ENCODE measurements at places on chromosomes 6 and 20.
A peak's percentile ranks its signal among the peaks of the same experiment; 100 is the strongest.

GRCh38 chr20:44394702-44395460 lies 39.4 kb downstream of the HNF4A start:
- DNase-seq, result no peak

GRCh38 chr6:169970306-169970988 lies 219.0 kb downstream of the ERMARD start:
- no peak for DNase-seq

DNA sequence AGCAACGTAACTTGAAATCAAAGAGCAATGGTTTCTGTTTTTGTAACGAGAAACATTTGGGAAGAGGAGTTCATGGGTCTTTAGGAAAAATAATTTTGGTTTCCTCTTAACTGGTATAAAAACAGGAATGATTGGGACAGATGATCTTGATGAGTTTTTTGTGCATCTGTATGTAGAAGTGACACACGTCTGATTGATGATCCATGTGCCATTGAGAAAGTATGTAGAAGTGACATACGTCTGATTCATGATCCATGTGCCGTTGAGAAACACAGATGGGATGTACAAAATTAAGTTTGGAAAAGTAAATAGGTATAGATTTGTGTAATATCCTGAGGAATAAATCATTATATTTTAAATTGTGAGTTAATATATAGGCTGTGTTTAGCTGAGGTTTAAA lies 2.1 kb downstream of the KIAA1586 start:
- no peak for DNase-seq

DNA sequence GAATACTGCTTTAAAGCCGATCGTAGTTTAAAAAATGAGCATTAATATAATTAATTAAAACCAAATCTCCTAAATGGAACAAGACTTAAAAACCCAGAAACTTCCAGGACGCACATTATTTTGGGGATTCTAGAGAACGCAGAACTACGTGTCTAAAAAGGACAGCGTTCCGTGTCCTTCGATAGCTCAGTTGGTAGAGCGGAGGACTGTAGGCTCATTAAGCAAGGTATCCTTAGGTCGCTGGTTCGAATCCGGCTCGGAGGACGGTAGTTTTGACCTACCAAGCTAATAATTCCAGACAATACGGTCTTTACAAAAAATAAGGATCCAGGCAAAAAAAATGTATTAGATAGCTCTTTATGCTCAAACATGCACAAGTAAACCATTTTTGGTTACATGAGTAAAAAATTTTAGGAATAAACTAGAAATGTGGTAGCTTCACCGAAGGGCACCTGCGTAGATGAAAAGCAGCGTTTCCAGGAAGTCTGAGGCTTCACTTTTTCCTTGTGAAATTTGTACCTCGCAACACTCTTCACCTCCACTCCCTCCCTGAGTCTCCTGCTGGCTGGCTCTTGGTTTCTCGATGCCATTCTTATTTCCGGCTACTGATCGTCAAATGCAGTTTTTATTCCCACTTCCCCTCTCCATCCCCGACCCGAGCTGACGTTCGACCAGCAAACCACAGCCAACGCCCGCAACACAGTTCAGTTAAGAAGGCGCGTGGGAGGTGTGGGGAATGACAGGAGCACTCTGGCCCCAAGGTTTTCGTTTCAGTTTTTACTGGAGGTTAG lies 19.6 kb upstream of the ABT1 start:
- peak; percentile 90 for DNase-seq

DNA sequence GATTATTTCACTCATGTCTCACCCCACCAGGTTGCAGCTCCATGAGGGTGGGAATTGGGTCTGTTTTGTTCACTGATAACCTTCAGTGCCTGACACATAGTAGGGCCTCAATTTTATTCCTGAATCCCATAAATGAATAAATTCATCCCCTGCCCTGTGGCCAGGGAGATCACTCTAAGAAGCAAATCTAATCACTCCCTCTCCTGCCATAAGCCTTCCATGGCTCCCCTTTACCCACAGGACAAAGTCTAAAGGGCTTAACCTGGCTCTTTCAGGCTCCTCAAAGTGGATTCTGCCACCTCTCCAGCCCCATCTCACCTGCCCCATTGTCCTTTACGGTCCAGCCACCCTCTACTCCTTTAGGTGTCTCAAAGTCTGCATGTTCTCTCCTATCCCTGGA lies 141.8 kb upstream of the PTPN1 start:
- no peak for DNase-seq

DNA sequence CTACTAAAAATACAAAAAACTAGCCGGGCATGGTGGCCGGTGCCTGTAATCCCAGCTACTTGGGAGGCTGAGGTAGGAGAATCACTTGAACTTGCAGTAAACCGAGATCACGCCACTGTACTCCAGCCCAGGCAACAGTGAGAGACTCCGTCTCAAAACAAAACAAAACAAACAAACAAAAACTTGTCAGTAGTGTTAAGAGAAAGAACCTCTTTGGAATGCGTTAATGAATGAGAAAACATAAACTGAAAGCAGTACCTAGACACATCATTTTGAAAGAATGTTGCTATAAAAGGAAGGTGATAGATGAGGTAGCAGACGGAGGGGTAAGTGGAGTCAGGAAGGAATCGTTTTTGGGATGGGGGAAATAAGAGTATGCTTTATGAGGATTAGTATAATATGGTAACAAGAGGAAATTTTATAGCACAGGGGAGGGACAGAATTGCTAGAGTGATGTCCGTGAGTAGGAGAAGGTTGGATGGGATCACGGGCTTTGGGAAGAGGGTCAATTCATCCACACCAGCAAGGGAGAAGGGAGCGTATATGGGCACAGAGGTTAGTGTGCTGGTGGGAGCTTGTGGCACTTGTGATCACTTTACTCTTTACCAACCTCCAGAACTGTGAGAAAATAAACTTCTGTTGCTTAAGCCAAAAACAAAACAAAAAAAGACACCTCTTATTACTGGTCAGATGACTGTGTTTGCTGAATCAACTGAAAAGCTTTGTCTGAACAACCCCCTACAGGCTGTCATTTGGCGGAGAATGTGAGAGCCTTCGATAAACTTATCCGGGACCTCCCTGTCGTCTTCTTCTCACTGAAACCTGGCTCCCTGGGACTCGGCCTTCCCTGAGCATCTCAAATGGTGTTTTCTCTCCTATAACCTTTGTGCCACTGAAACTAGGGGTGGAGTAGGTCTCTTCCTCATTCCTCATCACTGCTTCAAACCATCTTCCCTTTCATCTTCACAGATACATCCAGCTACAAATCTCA lies 48.9 kb upstream of the TFAP2A start:
- no peak for DNase-seq

DNA sequence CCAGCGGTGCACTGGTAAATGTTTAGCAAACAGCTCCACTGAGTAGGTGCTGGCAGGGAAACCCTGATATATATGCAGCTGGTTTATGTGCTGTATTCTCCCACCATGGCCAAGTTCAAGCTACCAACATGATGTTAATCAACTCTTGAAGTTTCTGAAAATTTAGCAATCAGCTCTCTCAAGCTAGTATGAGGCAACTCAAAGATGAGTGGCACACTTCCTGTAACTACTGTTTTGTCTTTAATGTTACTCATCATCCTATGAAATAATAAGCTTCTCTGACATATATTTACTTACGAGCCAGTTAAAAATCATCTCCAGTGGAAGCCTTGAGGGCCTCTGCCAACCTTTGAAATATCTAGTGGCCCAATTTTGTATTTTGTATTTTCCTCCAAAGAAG lies 54.7 kb downstream of the TRMT6 start:
- no peak for DNase-seq

GRCh38 chr6:18035330-18035854 lies 48.0 kb upstream of the KIF13A start:
- DNase-seq, result no peak

GRCh38 chr6:11920566-11920965 lies 91.5 kb upstream of the HIVEP1 start:
- DNase-seq, result no peak

DNA sequence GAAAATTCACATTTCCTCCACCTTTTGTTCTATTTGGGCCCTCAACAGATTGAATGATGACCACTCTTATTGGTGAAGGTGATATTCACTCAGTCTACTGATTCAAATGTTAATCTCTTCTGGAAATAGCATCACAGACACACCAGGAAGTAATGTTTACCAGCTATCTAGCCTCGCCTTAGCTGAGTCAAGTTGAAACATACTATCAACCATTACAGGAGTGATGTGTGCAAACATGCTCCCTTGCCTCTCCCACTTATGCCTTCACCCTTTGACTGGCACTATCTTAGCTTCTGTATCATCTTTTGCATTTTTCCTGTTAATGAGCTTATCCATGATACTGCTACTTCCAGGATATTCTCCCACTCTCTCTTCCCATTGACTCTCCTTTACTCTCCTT lies 191.9 kb downstream of the CENPW start:
- DNase-seq, result peak; percentile 15

DNA sequence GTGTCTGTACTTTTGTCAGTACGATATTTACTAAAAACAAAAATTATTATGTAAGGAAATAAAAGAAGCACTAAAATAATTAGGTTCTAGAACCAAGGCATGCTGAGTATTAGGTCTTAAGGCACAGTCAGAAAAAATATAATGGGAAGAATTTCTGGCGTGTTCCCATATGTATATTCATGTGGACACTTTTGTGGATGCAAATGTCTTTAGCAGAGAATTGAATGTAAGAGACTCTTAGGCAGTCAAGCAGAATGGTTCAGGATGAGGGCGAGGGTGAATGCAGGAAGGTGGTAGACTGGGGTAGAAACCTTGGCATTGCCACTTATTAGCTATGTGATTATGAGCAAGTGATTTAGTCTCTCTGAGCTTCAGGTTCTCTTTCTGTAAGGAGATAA lies 71.5 kb downstream of the SASH1 start:
- no peak for DNase-seq
